ENCODE measurements at places on chromosomes 7 and 10.

DNA sequence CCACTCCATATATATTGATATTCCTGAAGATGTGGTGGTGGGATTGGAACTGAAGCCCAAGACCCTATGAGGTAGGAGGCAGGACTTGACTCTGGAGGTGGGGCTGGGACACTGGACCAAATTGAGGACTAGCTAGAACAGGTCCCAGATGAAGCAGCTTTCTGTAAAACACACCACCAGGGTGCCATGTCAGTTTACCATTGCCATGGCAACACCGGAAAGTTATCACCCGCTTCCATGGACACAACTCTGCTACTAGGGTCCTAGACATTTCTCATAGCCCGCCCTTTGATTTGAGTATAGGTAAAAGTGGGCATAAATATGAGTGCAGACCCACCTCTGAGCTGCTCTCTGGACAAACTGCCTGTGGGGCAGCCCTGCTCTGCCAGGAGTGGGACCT, 490.5 kb upstream of the PFKP start:
- no peak for DNase-seq

DNA sequence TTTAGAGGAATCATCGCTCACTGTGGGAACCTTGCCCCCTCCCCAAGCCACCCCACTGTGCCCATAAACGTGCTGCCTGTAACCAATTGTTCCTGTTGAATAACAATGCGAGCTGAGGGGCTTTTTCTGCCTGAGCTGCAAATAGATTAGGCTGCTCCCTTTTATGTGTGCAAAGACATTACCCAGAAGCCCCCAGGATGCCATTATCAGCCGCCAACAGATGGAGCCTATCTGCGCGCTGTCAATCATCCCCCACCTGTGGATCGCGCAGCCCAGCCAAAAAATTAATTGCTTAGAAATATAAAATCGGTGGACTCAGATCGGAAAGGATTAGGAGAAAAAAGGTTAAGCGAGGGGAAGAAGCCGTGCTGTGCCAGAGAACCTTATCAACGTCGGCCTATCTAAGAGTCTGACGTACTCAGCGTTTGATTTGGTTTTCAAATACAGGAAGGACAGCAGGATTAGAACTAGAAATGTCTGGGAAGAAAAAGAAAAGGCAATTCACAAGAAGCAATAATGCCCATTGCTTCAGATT, 167.3 kb upstream of the MYO3A start:
- no peak for DNase-seq

- DNase-seq = no peak
Measured at GRCh38 chr7:110148054-110148453, 942.9 kb upstream of the LRRN3 start.

DNA sequence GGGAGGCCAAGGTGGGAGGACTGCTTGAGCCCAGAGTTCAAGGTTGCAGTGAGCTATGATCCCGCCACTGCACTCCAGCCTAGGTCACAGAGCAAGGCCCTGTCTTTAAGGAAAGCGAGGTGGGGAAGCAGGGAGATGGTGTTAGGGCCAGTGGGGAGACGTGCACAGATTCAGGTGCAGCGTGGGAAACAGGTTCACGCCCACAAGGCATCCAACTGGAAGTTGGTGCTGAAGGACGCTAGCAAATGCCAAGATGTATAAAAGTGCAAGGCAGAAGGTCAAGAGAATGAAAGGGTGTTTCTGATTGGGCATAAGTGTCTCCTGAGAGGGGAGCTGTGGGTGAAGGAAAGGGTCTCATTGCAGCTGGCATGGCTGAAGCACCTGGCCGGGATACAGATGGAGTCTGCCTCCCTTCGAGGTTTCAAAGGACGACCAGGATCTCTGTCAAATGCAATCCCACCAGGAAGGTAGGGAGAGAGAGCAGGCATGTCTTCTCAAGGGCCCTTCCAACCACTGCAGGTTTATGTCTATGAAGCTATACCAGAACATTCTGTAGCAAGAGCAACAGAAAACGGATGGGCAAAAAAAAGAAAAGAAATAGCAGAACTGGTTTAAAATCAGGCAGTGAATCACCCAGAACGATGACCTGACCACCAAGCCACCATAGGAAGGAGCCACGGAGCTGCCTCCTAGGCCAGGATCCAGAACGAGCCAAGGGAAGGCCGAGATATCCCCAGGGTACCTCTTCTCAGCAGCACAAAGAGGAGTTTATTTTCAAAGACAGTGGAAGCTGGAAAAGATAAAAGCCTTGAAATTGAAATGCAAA, 43.2 kb downstream of the GSDME start:
- no peak for DNase-seq

DNA sequence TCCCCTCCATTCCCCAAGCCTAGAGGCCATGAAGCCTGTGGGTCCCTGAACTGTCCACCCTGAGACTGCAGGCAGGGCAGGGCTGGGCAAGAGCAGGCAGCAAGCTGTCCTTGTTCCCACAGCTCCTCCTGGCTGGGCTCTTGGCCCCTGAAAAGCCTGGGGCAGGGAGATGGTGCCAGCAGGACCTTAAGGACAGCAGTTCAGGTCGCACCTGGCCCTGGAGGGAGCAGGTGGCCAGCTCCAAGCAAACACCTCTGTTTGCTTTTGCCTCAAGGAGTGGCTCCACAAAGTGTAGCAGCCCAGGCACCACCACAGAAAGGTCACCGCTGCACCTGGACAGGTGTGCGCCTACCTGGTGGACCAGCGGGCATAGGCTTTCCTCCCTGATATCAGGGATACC, 5.2 kb downstream of the RET start:
- no peak for DNase-seq

DNA sequence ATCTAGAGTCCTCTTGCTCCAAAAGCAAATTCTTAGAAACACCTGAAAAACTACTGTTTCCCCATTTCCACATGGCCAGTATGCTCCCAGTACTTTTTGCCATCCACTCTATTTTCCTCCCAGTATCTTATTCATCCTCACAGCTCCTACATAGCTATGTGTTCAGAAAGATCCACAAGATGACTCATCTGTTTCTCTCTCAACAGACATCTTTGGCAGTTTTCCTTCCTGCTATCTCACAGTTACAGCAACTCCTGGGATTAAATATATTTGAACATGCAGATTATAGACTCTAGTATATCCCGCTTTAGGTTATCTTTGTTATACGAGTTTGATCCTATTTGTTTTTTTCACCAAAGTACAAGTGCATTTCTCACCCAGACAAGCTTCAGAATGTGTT, 675.6 kb upstream of the POT1 start:
- DNase-seq = no peak

DNA sequence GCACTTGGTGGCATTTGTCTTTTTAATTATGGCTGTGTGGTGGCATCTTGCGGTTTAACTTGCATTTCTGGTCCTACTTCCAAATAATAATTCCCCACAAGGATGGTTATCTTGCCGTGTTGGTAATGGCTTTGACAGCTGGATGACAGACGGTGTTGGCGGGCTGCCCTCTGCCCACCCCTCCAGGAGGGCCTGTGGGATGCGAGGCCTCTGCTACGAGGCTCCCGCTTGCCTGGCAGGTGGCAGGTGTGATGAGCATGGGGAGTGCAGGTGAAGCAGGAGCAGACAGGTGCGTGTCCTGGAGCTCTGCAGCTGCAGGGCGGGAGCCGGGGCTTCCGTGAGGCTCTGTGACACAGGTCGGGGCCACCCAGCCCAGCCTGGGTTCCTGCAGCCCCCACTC, 11.8 kb downstream of the INPP5A start:
- no peak for DNase-seq

- no peak for DNase-seq
Measured at GRCh38 chr7:1137517-1138167, 22.4 kb downstream of the ZFAND2A start.

DNA sequence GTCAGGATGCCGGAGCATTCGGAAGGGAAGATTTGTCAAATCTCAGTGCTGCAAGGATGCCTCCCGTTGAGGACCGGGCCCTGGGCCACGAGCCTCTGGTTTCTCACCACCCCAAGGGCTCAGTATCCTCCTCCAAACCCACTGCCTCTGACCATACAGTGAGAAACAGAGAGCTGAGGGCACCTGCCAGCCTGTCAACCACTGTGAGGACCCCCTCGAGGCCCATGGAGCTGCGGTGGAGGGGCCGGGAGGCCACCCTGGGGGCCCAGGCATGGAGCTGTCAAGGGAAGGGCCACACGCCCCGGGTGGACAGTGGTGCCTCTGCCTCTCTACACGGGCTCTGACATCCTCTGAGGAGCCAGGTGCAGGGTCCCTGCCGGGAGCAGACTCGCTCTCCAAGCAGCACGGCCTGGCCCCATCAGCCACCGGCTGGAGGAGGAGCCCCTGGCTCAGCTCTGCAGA, 248.0 kb upstream of the TCERG1L start:
- no peak for DNase-seq
